Activated naive CD4-positive, alpha-beta T cell (primary cell): ENCODE measurements at places on chromosomes 1 and 21.

DNA sequence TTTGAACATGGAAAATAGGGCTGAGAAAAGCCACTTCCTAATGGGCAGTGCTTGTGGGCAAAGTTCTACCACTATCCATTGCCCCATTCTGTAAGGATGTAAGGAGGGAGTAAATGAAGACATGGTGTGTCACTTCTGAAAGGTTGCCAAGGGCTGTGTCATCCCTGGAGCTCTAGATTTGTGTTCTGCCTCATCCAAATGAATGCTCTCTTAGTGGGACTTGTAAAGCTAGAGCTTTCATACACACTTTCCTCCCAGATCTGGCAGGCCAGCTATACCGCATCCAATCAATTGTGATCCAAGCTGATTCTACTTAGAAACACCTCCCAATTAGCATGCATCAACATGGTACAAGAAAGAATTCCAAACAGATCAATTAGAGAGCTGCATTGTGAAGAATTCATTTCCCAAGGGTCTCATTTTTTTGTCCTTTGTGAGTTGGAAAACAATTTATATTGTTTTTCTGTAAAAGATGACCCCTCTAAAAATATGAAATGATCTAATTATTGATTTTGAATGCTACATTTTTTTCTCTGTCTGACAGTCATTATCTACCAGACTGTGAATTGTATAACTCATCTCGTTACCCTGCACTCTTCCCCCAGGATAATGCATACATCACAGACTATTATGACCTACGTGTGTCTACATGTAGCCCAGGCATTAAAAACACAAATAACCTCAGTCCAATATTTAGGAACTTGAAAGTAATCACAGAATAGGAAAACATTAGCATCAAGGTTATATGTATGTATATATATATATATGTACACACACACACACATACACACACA, 117.1 kb upstream of the DUSP10 start:
- no peak for DNase-seq

- DNase-seq: no peak
Observed at GRCh38 chr1:112727716-112728115, 12.6 kb upstream of the PPM1J start.

- DNase-seq: no peak
Observed at GRCh38 chr1:41382480-41383090, 21.4 kb downstream of the FOXO6 start.

- no peak for DNase-seq
Observed at GRCh38 chr1:117051224-117052064, 8.7 kb upstream of the TTF2 start.

DNA sequence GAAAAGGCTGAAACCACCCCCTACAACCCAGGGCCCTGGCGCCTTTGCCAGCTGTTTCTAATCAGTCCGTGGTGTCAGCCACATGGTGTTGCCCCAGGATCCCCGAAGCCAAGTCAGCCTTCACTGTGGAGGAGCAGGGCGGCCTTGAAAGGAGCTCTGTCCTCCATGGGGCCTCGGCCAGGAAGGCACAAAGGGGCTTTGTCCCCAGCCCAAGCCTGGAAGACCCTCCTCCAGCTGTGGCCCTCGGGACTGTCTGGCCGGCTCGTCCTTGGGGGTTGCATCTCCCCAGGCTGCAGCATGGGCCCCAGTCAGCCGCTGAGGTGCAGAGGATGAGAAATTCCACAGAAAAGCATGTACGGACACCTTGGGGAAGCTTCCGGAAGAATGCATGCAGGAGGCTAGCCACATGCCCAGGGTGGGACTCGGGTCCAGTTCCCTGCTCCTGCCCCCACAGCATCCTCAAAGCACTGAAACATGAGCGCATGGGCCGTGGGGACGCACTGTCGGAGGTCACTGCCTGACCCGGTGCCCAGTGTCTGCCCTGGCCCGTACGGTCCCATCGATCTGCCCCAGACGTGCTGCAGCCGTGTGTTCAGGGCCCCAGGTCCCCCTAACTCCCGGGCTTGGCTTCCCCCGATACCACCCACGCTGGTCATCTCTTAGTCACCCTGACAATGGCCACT, 38.6 kb upstream of the POFUT2 start:
- DNase-seq: no peak

DNA sequence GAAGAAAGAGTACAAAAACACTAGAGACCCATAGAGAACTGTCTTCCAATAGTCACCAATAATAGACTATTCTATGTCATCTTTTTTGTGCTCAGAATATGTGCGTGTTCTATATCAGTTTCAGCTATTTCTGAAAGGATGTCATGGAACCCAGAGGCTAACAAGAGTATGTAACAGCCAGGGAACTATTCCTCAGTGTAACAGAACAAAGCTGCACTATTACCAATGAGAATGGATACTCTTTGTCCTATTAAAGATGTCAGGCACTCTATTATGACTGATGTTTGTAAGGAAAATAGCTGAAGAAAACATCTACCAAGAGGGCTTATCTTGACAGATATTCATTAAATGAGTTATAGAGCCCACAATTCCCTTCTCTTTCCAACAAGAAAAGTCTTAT, 8.6 kb upstream of the LRRC8C start:
- DNase-seq: no peak

DNA sequence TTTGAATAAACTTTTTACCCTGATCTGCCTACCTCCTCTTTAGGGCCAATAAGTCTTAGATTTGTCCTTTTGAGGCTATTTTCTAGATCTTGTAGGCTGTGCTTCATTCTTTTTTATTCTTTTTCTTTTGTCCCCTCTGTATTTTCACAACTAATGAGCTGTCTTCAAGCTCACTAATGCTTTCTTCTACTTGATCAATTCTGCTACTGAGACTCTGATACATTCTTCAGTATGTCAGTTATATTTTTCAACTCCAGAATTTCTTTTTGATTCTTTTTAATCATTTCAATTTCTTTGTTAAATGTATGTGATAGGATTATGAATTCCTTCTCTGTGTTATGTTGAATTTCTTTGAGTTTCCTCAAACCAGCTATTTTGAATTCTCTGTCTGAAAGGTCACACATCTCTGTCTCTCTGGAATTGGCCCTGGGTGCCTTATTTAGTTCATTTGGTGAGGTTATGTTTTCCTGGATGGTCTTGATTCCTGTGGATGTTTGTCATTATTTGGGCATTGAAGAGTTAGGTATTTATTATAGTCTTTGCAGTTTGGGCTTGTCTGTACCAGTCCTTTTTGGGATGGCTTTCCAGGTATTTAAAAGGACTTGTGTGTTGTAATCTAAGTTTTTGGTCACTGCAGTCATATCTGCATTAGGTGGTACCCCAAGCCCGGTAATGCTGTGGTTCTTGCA, 11.2 kb upstream of the ATG4C start:
- DNase-seq: no peak

DNA sequence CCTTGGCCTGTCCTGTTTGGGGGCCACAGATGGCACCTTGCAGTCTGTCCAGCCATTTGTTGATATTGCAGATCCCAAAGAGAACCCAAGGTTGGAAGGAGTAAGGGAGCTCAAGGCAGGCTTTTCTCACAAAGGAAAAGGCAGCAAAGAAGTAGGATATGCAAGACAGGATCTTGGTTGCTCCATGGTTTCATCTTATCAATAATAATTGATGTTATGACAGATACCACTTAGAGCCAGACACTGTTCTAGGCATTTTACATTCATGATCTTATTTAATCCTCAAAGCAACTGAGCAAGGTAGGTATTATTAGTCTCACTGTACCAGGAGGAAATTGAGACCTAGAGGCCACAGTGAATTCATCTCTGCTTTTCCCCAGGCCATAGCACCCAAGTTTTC, 28.8 kb downstream of the BATF3 start:
- no peak for DNase-seq
